ENCODE measurements at places on chromosomes 3 and 15.

- DNase-seq, result no peak
Observed at GRCh38 chr15:99427210-99427609, 138.6 kb upstream of the MEF2A start.

GRCh38 chr3:102544741-102545140 lies 109.9 kb downstream of the ZPLD1 start:
- DNase-seq, result no peak

DNA sequence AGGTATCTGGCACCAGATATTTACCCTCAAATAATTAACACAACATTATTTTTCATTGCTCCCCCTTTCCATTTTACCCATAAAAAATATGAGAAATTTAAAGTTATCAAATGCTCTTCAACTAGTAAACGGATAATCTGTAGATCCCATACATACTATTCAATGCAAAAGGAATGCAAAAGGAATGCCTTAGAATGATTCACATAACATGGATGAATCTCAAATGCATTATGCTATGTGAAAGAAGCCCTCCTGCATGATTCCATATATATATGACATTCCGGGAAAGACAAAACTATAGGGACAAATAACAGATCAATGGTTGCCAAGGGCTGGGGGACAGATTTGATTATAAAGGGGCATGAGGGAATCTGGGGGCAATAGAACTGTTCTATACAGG lies 195.7 kb downstream of the STT3B start:
- DNase-seq, result no peak

DNA sequence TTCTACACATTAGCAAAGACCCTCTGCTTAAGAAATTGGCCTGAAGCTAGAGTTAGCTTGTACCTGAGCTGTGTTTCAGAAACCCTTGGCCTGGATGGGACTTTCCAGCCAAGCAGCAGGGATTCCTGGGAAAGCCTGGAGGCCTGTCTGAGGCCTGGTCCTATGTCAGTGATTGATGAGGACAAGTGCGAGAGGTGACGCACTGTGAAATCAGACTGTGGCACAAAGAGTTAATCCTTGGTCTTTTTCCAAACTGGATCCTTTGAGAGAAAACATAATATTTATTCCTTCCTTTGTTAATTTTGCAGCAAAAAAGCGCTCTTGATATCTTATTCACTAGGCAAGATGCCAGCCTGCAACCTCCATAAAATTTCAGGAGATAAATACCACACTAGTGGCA lies 225.0 kb upstream of the ATP11B start:
- DNase-seq, result no peak

- no peak for DNase-seq
Observed at GRCh38 chr3:124276133-124276532, 284.2 kb upstream of the ROPN1 start.

DNA sequence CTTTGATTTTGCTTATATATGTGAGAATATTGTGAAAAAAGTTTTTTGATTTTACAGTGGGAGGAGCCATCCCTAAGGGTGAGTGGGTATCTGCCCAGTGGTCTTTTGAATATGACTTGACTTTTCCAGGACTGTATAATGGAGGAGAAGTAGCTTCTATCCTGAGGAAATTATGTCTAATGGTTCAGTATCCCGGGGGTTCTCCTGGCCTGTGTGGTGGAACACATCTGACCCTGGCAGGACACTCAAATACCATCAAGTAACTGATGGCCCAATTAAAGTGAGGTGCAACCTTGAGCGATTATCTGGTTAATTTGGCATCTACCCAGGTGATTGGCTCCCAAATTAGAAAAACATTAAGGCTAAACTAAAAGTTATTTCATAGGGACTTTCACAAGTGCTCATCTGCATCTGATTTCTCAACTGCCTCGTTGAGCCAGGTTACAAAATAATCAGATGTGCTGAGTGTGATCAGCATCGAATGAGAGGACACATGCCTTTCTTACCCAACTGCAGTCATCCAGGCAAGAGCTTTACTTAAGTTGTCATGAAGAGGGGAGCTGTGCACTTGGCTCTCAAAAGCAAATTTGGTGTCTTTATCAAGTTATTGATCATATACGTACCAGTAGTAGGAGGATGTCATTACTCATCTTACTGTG lies 201.4 kb downstream of the IL5RA start:
- DNase-seq, result no peak

DNA sequence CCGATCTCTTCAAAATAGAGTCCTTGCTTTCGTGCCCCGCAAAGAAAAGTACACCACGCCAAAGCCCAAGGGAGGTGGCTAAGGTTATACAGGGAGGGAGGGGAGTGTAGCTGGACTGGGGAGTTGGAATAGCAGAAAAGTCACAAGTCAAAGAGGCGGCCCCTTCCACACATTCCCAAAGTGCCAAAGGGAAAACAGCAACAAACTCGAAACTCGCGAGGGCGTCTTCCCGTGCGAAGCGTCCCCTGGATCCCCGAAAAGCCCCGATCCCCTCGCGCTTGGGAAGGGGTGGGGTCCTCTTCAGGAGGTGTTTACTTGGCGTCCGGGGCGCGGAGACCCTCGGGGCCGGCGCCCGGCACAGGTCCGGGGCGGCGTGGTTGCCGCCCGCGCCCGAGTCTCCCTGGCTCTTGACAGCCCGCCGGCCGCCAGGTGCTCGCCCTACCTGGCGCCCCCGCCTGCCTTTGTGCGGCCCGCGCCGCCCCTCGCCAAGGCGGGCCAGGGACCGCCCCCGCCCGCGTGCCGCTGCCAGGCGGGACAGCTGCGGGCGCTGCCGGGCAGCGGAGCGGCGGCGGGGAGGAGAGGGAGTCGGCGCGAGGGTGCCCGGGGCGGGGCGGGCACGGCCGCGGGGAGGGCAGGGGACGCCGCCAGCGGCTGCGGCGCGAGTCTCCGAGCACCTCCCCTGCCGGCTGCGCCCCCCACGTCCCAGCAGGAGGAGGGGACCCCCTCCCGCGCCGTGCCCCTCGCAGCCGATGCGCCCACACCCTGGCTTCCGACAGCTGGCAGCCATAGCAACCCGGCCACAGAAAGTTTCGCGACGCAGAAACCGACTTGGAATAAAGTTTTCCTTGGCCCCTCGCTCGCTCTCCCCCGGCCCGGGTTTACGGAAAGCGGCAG lies 966 bp downstream of the MYO1E start:
- no peak for DNase-seq

GRCh38 chr3:49053543-49053942 lies 24.3 kb upstream of the IMPDH2 start:
- no peak for DNase-seq

DNA sequence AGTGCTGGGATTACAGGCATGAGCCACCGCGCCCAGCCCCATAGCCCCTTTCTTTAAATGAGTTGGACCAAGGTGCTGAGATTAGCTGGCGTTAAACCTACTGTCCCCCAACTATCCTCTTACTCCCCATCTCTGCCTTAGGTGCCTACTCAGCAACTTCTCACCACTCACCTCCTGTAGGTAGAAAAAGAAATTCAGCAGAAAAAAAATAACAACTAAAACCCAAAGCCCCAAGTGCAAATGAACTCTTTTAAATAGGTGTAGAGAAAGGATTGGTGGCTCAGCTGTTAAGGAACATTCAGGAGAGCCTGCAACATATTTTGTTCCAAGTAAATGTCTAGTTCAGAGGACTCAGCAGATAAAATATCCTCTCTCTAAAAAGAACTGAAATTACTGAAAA lies 19.5 kb downstream of the SAMD7 start:
- no peak for DNase-seq

DNA sequence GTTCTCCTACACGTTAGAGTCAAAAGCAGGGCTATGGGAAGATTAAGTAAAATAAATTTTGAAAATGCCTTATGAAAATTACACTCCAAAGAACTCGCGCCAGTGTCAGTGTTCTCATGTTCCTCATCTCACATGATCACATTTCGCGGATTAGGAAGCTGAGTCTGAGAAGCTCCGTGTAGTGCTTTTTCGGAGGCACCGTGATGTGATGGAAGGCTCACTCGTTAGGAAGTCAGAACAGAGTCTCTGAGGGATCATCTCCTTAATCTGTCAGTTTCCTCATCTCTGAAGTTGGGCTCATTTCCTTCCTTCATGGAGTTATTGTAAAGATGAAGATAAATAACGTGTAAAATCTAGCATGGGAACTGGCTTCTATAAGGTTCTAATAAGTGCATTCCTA lies 3.2 kb downstream of the ADIPOQ start:
- no peak for DNase-seq

- DNase-seq, result no peak
Observed at GRCh38 chr3:107987036-107987939, 103.5 kb downstream of the CD47 start.

DNA sequence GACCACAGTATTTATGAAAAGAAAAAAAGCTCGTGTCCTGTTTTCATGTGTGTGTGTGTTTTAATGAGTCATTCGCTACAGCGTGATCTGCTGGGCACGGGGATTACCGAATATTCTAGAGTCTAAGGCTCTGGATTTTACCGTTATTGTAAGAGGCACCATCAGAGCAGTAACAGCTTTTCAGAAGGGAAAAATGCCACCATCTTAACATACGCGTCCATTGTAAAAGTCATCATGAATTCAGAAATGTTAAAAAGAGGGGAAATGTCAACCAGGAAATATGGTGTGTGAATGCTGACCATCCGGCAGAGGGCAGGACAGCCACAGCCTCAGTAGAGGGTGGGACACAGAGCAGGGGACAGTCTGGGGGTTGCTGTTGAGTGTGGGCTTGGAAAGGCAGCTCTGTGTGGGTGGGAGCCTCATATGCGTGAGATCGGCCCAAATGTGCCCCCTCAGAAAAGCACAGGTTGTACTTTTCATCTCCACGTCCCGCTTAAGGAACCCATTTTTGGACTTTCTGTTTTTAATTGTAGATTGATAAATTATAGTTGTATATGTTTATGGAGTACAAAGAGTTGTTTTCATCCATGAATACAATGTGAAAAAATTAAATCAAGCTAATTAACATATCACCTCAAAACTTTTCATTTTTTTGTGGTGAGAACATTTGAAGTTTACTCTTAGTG lies 69.6 kb downstream of the ASB7 start:
- no peak for DNase-seq

DNA sequence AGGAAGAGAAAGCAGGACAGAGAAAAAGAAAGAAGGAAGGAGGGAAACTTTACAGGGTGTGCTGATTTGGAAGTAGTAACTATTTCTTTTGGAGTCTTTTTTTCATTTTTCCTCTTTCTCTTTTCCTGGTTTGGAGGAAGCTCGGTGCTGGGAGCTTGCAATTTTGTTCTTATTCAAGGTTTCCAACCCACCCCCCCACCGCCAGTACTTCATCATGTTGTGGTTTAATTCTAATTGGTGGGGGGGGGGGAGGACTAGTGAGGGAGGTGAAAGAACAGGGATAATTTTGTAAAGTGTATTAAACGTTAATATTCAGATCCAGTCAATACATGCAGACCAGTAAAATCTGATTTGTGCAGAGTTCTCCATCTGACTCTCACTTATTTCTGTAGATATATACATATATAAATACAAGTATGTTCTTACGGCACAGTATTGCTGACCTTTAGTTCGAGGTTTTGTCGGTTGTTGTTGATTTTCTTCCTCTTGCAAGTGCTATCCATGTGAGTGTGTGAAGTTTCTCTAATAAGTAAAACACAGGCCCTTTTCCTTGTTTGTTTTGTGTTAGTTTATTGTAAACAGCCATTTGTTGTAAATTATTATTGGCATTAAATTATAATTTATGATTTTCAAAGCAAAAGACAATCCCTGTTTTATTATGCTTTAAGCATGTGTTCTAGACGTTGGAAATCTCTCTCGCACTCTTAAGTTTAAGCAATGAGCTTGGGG lies 9.3 kb downstream of the NR2F2 start:
- no peak for DNase-seq

- no peak for DNase-seq
Observed at GRCh38 chr3:112097378-112097777, 11.2 kb downstream of the C3orf52 start.

DNA sequence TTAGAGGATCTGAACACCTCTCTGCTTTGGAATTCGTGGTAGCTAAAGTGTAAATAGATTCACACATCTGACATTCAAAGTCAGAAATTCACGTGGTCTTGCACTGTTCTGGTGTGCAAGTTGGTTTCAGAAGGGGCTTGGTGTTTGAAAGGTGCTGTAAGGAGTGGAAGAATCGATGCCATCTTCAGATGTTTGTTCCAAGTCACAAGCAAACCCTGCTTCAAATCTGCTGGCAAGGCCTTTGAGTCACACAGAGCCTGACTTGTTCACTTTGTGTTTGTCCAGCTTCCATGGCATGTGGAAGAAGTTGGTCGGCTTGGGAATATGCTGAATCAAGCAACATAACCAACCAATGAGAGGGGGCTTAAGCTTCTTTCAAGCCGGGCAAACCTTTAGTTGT lies 44.3 kb downstream of the SH3GL3 start:
- DNase-seq, result no peak

DNA sequence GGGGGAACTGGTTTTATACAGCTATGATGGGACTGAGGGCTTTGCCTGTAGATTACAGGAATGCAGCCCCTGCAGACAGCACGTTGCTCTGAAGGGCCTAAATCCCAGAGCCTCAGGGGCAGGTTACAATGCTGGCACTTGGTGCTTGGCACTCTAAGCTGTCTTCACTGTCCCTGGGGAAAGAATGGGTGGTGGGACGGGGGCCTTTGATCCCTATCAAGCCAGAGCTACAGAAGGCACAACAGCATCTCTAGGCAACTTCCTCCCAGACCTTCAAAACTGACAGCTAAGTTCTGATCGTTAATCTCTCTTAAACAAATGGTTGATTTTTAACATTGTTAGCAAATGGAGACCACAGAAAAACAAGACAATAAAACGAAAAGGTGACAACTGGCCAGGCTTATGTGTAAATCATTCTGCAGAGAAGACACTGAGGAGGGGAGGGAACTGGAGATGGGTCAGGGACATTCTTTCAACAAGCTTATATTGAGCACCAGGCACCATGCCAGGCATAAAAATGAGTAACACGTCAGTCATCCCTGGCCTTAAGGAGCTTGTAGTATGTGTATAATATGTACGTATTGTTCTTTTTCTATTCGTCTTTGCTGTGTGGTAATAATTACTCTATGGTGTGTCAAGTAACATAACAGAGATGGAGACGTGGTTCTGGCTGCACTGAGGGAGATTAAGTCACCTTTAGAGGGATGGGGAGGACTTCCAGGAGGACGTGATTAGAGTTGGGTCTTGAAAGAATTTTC lies 49.1 kb downstream of the CA12 start:
- no peak for DNase-seq

GRCh38 chr15:65819563-65819960 lies 27.5 kb upstream of the DENND4A start:
- no peak for DNase-seq

GRCh38 chr15:27575521-27575920 lies 523.6 kb downstream of the OCA2 start:
- no peak for DNase-seq

DNA sequence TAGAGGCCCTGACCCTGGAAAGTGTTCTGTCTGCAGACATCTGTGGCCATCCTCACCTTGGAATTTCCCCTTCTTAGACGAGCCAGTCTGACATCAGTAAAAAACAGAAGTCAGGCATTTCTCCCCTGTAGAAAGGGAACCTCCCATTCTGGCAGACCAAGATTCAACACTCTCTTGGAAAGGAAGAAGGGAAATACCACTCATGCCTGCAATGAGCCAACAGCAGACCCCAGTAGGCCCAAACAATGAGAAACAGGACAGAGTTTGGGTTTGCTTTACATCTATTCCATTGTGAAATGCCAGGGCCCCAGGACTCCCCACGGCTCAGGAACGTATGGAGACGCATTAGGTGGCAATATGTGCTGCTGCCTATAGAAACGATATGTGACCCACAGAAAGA lies 264.0 kb upstream of the NSMCE3 start:
- no peak for DNase-seq

GRCh38 chr3:126745760-126746394 lies 41.8 kb downstream of the CHCHD6 start:
- no peak for DNase-seq

- no peak for DNase-seq
Observed at GRCh38 chr3:88025001-88025552, 33.7 kb downstream of the CGGBP1 start.

GRCh38 chr3:108103040-108103751 lies 12.4 kb upstream of the CD47 start:
- DNase-seq, result no peak
